Globus pallidus (tissue), 1 donor: ENCODE measurements at places on chromosomes 7 and 10.
A peak's percentile ranks its signal among the peaks of the same experiment; 100 is the strongest.

GRCh38 chr10:80684259-80684658 lies 146.6 kb downstream of the SH2D4B start:
- peak; percentile 26 for DNase-seq

DNA sequence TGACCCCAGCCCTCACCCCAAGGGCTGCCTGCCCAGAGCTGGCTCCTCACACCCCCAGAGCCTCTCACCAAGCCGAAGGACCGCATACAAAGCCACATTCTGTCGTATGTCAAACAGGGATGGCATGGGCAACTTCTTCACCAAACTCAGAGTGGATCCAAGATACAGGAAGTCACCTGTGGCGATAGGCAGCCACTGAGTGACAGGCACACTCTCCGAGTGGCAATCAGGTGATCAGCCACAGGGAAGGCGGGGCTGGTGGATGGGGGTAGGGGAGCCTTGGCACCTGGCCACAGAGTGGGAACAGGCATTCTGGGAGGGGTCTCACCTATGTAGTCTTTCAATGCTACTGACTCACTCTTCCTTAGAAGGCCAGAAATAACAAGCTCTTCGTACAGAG lies 7.1 kb upstream of the ASB10 start:
- DNase-seq, result no peak

GRCh38 chr7:41415471-41416207 lies 287.3 kb downstream of the INHBA start:
- no peak for DNase-seq

DNA sequence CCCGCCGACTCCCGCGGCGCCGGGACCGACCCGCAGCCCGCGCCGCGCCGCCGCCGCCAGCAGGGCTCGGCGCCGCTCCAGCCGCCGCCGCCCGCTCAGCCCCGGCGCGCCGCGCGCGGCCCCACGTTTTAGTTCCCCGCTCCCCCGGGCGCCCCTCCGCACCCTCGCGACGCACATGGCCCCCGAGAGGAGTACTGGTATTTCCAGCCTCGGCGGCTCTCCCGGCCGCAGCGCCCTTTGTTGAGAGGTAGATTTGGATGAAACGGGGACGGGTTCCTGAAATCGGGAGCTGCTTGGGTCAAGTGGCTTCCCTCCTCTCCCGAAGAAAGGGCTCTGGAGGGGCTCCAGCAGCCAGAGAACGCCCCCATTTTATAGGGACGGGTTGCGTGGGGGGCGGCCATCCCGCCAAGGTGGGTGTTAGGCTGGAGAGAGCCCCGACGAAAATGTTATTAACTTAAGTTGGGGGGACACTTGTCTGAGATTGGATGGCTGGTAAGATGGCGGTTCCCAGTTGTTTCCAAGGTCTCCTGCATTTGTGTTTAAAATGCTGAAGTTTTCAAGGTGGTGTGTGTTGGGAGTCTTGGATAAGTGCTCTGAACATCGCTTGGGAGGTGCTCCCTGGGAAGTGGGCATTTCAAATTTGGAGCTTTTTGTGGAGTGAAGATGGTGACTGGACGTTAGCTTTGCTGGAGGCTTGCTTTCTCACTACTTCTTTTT lies 1.2 kb downstream of the BMI1 start:
- no peak for DNase-seq

DNA sequence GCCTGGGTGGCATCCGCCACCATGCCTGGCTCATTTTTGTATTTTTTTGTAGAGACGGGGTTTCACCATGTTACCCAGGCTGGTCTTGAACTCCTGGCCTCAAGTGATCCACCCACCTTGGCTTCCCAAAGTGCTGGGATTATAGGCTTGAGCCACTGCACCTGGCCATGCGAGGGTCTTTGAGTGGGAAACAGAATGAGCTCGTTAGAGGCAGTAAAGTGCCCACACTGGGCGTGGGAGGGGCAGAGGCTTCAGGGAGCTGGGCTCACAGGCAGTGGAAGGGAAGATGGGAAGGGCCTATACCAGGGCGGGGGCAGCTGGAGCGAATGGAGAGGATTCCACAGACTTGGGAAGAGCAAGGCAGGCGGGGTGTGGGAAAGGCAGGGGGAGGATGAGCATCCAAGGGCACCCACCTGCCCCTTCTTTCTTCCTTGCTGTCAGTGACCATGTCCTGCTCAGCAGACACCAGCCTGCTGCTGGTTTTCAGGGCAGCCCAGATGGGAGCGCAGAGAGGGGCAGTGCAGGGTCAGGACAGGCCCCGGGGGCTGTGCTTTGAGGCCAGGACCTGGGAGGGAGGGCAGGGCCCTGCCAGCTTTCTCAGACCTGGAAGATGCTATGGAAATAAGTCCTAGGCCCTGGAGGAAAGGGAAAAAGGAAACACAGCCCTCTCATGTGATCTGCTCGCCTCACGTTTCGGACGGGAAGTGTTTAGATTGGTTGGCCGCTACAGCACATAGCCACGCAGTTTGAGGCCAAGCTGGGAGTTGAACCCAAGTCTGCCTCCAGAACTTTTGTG lies 4.2 kb downstream of the FZD9 start:
- DNase-seq, result no peak

DNA sequence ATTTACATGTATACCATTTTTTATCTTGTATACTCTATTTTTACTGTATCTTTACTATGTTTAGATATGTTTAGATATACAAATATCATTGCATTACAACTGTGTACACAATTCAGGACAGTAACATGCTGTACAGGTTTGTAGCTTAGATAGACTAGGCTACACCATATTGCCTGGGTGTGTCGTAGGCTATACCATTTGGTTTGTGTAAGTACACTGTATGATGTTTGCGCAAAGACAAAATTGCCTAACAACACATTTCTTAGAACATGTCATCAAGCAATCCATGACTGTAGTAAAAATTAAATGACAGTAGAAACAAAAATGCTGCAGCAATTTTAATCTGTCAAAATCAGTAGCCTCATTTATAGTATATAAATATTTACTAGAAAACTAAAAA lies 812.2 kb downstream of the GRM8 start:
- DNase-seq, result no peak

- peak; percentile 70 for DNase-seq
Measured at GRCh38 chr10:132577350-132578003, 39.9 kb downstream of the INPP5A start.

DNA sequence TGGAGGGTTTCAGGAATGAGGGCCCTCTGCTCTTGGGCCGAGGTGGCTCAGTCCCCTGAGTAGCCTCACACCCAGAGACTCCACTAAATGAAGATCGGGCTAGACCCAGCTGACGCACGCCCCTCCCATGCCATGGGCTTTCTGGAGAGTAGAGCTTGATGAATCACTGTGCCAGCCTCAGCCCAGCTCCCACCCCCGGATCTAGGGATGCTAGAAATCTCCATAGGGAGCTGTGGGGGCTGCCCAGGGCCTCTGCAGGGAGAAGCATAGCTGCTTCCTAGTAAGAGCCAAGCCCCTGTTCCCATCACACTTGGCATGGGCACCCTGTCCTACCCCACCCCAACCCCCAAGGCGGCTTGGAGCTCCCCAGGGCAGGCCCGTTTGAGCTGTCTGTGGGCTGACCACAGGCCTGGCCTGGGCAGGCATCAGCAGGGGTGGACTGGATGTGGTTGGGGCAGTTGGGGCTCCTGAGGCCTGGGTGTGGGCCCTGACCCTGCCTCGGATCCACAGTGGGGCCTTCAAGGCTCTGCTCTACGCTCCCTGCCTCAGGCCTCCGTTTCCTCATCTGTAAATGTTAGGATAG lies 121.2 kb downstream of the ZMIZ1 start:
- DNase-seq, result no peak
